Right lung (tissue), 10 donors: ENCODE measurements at places on chromosomes 5 and 9. TPM values are rescaled to one million over a fixed set of nuclear protein-coding genes. Genes with fewer than 3 reads are reported as not detected.

GLRA1 gene
- 0.13 TPM for polyA plus RNA-seq

PCDHB16 gene
- 4.7 TPM for polyA plus RNA-seq

UBAC1 gene
- 34.8 TPM for polyA plus RNA-seq

PDE6A gene
- 0.14 TPM for polyA plus RNA-seq

FOXD4L4 gene
- not detected for polyA plus RNA-seq

NEUROG1 gene
- polyA plus RNA-seq, result not detected

PAPPA gene
- polyA plus RNA-seq, result 2.0 TPM

PTPN3 gene
- polyA plus RNA-seq, result 15.4 TPM

PCDHA11 gene
- polyA plus RNA-seq, result 0.74 TPM

GRCh38 chr5:58369513-58370190 lies 90.2 kb downstream of the PLK2 start:
- DNase-seq, result no peak

- DNase-seq, result no peak
Measured at GRCh38 chr5:53515988-53516387, 35.6 kb downstream of the FST start.

- DNase-seq, result no peak
Measured at GRCh38 chr5:172428224-172429166, 25.8 kb downstream of the SH3PXD2B start.

GRCh38 chr9:77647267-77648233 lies 572 bp downstream of the GNA14 start:
- peak; percentile 48 for DNase-seq

DNA sequence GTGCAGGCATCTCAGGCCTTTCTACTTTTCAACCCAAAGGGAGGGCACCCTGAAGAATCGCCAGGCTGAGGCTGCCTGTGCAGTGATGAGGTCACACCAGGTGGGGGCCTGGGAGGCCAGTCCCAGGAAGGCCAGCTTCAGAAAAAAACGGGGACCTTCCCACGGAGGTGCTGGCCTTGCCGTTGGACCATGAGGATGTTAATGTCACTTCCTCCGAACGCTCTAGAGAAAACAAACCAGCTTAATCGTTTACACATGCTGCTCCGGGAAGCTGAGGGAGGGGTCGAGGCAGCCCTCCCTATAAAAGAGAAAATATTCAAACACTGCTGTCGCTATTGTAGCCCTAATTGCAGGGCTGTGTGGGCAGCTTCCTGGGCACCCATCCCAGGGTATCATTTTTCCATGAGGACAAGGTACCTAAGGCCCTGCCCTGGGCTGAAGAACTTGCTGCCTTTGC lies 27.0 kb downstream of the PTGES start:
- DNase-seq, result no peak

DNA sequence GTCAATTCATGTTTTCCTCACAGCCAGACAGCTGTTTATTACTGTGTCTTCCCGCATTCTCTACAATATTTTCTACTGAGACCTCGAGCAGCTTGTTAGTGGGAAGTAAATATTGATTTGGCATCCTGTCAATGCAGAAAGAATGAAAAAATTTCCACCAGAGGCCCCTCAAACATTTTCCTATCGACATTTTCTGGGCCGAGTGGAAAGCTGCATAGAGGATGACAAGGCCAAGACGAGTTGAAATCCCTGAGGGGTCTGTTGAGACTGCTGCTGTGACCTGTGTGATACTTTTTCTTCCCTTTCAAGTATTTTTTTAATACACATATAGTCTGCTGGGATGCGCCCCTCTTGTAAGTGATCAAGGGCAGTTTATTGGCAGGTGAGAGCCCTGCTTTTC lies 91.4 kb upstream of the SH3GL2 start:
- no peak for DNase-seq

GRCh38 chr9:136342181-136343120 lies 15.1 kb downstream of the GPSM1 start:
- DNase-seq, result peak; percentile 80

- peak; percentile 39 for DNase-seq
Measured at GRCh38 chr9:38713426-38713825, 6.5 kb downstream of the FAM240B start.

DNA sequence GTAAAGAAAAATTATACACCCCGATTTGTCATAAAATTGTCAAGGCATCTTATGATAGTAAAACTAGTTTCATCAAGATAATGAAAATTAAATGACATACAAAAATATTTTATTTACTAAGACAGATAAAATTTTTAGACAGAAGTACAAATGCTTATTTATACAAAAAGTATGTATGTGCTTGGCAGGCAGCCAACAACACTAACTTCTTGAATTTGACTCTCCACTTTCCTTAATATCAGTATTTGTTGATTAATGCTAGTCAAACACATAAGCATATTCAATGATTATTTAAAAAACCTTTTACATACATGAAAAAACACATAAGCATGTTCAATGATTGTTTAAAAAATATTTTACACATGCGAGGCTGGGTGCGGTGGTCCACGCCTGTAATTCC lies 1079.9 kb upstream of the CDH6 start:
- no peak for DNase-seq

GRCh38 chr9:128600099-128600498 lies 47.7 kb downstream of the SPTAN1 start:
- DNase-seq, result no peak

GRCh38 chr5:62206150-62206829 lies 99.7 kb upstream of the KIF2A start:
- DNase-seq, result no peak

- no peak for DNase-seq
Measured at GRCh38 chr9:7454624-7455023, 345.0 kb downstream of the DMAC1 start.

DNA sequence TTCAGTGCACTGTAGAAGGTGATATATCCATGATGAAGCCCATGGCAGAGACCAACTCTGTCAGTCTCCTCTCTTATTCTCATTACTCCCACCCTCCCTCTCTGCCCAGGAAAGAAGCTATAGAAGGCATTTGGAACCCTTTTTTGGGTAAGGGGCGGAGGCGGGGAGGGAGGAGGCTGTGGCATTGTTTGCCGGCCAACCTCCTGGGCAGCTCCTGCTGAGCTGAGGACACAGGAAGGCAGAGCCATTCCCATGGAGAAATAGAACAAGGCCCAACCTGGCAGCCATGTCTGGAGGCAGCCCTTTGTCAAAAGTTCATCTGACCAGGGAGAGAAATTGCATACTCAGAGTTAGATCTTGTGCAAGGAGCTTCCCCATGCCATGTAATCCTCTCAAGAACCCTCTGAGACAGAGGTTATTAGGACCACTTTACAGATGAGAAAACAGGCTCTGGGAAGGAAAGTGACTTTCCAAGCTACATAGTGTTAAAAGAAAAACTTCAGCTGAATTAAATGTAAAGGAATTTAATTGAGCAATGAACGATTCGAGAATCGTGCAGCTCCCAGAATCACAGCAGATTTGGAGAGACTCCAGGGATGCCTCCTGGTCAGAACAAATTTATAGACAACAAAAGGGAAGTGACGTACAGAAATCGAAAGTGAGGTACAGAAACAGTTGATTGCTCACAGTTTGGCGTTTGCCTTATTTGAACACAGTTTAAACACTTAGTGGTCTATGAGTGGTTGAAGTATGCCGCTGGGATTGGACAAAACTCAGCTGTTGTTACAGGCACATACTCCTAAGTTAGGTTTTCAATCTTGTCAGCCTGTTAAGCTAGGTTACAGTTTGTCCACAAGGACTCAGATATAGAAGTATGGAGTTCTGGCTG lies 158.6 kb downstream of the MELK start:
- peak; percentile 23 for DNase-seq

DNA sequence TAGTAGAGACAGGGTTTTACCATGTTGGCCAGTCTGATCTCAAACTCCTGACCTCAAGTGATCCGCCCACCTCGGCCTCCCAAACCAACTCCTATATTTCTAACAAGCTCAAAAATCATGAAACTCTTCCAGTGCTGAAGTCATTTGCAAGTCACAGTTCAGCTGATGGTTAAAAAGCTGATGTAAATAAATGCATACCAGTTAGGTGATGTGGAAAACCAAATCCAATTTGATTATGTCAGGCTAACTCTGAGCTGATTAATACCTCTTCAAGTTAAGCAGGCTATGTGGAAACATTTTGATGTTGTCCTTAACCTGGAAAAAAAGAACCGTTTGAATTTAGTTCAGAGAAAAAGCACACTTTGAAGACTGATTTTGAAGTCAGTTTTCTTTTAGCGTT lies 51.0 kb downstream of the TMEM252 start:
- DNase-seq, result no peak

- no peak for DNase-seq
Measured at GRCh38 chr5:145362266-145362665, 472.9 kb downstream of the PRELID2 start.

- DNase-seq, result no peak
Measured at GRCh38 chr5:15940905-15941304, 238.7 kb downstream of the MARCHF11 start.

DNA sequence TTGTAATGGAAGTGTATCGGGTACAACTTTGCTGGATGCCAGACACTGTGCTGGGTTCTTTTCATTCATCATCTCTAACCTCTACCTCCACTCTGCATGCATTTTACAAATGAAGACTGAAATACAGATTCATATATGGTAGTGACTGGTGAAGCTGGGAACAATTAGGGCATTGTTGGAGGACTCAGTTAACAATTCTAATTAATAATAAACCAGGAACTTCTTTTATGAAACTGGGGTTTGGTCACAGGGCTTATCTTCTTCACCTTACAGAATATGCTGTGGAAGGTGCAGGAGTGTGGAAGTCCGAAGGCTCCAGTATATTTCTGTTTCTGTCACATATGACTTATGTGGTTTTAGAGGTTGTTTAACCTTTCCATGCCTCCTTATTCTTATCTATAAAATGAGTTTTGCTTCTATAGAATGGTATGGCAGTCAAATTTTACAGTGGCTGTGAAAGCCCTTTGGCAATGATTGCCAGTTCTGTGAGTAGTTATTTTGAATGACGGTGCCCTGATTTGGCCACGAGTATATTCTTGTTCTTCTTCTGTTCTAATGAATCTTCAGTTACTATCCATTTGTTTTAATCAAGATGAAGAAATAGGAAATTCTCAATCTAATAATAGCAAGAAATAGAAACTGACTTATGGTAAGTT lies 284.7 kb downstream of the GABRB2 start:
- DNase-seq, result no peak

- no peak for DNase-seq
Measured at GRCh38 chr5:33328818-33329217, 111.9 kb upstream of the TARS1 start.

DNA sequence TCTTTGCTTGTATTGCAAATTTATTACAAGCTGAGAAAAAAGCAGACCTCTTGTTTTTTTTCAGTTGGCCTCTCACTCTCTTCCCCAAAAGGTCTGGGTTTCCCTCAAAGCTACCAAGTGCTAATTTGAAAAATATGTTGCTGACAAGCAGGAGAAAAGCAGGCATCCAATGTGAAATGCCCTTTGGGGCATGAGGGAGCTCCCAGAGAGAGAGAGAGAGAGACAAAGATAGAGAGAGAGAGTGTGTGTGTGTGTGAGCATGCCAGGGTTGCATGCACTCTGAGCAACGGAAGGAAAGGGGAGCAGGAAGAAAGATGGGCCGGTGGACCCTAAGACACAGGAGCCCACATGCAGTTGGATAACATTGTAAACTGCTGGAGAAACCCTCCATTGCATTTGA lies 358.4 kb downstream of the TMEM38B start:
- DNase-seq, result no peak

GRCh38 chr9:10614196-10614800 lies 1.5 kb upstream of the PTPRD start:
- DNase-seq, result no peak

- DNase-seq, result no peak
Measured at GRCh38 chr5:80229902-80230255, 26.0 kb downstream of the SERINC5 start.
